Fibroblast of the aortic adventitia (primary cell): ENCODE measurements at places on chromosomes 1 and 21. TPM values are rescaled to one million over a fixed set of nuclear protein-coding genes. Genes with fewer than 3 reads are reported as not detected.

Gene CD5L
- total RNA-seq, result not detected in 2 replicates

Gene LCE1A
- not detected in 2 replicates for total RNA-seq

Gene SH3BGRL3
- total RNA-seq, result 18.1 and 114 TPM in 2 replicates

Gene AXDND1
- total RNA-seq, result 0.25 and 0.36 TPM in 2 replicates

DNA sequence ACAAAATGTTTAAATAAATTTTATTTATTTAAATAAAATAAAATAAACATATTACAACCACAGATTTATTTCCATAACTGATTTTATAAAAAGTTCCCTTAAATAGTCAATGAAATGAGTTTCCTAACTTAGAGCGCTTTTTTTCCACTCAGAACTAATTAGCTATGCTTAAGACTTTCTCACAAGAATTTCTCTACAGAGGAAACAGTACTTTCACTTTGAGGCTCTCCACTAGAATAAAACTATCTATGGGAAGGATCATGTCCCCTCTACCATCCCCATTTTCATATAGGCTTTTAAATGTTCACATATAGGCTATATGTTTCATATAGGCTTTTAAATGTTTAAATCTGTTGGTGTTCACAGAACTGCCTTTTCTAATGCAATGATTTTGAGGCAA lies 40.0 kb upstream of the DPH5 start:
- DNase-seq, result no peak

GRCh38 chr1:55057270-55057955 lies 18.1 kb downstream of the PCSK9 start:
- no peak for DNase-seq

DNA sequence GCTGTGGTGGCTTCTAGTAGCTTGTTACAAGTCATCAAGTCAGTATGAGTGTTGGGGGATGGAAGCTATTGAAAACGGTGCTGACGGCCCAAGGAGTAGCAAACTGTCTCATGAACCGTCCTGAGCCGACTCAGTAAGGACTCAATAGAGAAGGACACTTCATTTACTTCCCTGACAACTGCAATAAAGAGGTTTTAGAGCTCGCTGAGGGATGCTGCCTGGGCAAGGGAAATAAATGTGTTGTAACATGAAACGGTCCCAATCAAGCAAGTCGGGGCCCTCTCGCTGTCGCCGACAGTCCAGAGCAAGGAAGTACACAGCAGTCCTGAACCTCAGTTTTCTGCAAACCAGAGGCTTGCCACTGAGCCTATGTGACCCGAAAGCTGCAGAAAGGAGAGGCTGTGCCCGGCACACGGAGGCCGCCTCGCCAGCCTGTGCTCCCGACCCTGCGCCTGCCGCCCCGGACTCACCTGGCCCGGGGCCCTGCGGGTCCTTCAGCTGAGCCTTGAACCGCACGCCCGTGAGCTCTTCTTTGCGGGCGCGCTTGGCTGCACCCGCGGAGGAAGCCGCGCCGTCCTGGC lies 423 bp downstream of the URB1 start:
- DNase-seq, result no peak

- DNase-seq, result no peak
These were observed 126.1 kb downstream of the TRIM33 start for GRCh38 chr1:114384922-114385321.

GRCh38 chr1:102799496-102799895 lies 308.8 kb downstream of the COL11A1 start:
- no peak for DNase-seq

DNA sequence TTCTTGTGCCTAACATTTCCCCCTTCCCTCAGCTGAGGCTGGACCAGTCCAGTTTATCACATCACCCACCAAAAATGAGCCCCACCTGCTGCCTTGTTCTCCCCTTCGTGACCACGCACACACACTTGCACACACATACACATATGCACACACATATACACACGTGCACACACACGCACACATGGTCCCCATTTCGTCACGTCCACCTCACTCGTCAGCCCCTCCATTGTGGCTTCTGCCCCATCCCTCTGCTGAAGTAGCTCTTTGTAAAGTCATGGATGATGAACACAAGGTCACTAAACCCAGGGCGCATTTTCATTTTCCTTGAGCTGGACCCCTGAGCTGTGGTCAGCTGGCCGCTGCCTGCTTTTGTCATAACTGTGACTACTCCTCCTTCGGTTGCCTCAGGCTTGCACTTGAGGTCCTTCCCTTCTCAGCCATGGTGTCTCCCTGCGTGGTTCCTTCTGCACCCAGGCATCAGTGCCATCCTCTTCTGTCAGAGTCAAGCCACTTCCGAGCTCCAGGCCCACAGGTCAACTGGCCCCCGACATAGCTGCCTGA lies 93.8 kb downstream of the SYT2 start:
- no peak for DNase-seq
